ENCODE measurements at places on chromosomes 13 and 19.
A peak's percentile ranks its signal among the peaks of the same experiment; 100 is the strongest.

- DNase-seq: no peak
Measured at GRCh38 chr13:53206455-53206854, 177.8 kb downstream of the OLFM4 start.

DNA sequence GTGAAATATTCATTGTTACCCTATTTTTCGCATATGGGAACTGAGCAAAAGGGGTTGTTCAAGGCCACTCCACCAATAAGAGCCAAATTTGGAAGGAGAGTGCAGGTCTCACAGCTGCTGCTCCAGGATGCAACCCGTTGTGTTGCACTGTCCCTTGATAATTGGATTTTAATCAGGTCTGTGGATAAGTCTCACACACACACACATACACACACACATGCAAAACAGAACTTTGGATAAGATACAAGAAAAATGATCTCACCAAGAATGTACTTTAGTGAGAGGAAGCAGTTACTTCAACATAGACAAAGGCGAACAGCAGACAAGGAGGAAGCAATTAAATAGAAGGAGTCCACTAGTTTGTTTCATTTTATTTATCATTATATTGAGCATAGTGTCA lies 127.3 kb upstream of the EDNRB start:
- no peak for DNase-seq

GRCh38 chr13:48858122-48858902 lies 117.4 kb upstream of the FNDC3A start:
- DNase-seq: no peak

DNA sequence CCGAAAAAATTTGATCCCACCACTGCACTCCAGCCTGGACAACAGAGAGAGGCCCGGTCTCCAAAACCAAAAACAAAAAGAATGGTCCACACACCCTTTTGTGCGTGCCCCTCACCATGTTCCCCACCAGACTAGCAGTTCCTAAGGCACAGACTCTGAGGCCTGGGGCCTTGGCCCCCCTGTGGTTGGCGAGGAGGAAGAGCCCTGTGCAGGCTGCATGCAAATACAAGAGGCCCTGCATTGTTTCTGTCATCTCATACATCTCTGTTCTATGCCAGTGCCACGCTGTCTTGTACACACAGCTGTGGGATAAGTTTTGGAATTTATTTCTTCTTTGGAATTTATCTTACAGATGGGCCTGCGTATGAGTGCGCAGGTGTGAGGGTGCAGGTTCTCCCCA lies 4.7 kb upstream of the YJEFN3 start:
- no peak for DNase-seq

- no peak for DNase-seq
Measured at GRCh38 chr19:40588110-40588854, 11.6 kb downstream of the SHKBP1 start.

GRCh38 chr13:44651209-44651608 lies 75.1 kb upstream of the TSC22D1 start:
- no peak for DNase-seq

- no peak for DNase-seq
Measured at GRCh38 chr13:113612607-113613006, 28.1 kb downstream of the TFDP1 start.

GRCh38 chr13:59332966-59333365 lies 830.8 kb downstream of the DIAPH3 start:
- DNase-seq: no peak

DNA sequence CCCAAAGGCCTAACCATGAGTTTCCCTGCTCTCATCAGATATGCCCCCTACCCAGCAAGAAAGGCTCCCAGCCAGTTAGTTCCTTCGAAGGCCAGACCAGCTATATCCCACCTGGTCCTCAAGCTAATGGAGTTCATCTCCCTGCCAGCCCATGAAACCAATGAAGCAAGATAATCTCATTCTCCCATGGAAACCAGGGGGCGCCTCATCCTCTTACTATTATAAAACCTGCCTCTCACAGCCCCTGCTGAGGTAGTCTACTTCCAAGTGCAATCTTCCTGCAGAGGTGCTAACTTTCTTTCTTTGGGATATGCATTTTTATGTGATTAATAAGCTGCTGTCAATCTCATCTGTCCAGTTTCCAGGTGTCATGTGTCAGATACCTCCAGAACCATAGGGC lies 34.0 kb upstream of the ZNF573 start:
- DNase-seq: no peak

- no peak for DNase-seq
Measured at GRCh38 chr19:1856698-1857603, 6.4 kb downstream of the KLF16 start.

- DNase-seq: no peak
Measured at GRCh38 chr13:21427741-21428140, 31.4 kb downstream of the ZDHHC20 start.

DNA sequence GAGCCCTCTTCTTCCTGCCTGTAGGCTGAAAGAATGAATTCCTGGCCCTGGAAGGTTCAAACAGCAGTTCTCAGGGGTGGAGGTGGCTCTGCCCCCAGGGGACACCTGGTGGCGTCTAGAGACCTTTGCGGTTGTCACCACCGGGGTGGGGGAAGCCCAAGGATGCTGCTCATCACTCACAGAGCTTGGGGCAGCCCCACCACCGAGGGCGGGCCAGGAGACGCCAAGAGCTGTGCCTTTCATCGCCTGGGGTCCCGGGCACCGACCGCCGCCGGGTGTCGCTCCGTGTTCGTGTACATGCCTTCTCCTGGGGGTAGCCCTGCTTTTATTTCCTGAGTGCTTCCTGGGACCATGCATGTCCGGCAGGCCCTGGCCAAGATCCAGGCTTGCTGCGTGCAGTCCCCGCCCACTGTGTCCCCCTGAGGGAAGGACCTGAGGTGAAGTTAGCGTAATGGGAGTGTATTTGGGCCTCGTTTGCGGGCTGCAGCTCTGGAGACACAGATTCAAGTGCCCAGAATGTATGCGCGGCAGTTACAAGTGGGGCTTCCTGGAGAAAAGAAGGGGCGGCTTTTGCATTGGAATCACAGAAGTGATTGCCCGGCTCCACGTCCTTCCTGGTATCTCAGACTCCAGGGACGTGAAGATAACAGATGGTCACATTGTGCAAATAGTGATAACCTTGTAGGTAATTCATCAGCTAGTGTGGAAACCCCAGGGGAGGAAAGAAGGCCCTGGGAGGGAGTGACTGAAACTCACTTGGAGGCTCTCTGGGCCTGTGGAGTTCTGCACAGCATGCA lies 7.8 kb downstream of the DOT1L start:
- DNase-seq: no peak

- no peak for DNase-seq
Measured at GRCh38 chr13:30759748-30760147, 24.4 kb downstream of the ALOX5AP start.

DNA sequence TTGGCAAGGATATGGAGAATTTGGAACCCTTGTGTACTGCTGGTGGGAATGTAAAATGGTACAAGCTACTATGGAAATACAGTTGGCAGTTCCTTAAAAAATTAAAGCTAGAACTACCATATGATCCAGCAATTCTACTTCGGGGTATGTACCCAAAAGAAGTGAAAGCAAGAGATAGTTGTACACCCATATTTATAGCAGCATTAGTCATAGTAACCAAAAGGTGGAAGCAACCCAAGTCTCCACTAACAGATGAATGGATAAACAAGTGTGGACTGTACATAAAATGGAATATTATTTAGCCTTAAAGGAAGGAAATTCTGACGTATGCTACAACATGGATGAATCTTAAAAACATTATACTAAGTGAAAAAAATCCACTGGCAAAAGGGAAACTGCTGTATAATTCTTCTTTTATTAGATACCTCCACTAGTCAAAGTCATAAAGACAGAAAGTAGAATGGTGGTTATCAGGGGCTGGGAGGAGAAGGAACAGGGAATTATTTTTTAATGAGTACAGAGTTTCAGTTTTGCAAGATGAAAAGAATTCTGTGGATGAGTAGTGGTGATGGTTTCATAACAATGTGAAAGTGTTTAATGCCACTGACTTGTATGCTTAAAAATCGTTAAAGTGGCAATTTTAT lies 141.6 kb downstream of the RXFP2 start:
- DNase-seq: no peak

DNA sequence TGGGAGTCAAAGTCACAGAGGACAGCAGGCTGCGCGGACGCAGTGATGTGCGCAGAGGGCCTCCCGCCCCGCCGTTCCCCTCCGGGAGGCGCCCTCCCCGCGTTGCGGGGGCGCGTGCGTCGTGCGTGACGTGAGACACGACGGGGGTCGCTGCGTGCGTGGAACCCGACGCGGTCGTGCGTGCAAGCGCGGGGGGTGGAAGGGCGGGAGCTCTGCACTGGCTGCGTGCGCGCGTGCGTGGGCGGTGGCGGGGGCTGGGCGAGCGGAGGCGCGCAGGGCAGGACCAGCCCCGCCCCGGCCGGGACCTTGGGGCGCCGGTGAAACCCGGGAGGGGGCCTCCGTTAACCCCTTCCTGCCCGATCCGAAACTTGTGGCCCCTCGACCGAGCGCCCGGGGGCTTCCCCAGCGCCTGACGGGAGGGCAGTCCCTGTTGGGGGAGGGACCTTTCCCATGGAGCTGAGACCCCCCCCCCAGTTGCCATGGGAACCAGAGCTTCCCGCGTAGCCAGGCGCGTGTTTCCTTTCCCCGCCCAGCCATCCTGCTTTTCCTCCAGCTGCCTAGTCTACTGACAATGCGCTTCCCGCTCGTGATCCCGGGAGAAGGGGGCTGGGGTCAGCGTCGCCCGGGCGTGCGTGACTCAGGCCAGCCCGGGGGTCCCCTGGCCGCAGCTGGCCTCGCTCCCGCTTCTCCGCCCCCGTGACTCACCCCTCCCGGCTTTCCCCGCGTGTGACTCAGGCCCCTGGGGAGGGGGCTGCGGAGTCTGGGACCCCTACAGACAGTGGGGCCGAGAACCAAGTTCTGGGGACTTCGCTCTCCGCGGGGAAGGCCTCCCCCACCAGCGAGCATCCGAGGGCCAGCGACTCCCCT lies 7.3 kb upstream of the HOOK2 start:
- peak; percentile 52 for DNase-seq

- DNase-seq: no peak
Measured at GRCh38 chr13:38166116-38166515, 183.5 kb upstream of the UFM1 start.

- DNase-seq: no peak
Measured at GRCh38 chr13:40204246-40204645, 462.2 kb downstream of the FOXO1 start.

DNA sequence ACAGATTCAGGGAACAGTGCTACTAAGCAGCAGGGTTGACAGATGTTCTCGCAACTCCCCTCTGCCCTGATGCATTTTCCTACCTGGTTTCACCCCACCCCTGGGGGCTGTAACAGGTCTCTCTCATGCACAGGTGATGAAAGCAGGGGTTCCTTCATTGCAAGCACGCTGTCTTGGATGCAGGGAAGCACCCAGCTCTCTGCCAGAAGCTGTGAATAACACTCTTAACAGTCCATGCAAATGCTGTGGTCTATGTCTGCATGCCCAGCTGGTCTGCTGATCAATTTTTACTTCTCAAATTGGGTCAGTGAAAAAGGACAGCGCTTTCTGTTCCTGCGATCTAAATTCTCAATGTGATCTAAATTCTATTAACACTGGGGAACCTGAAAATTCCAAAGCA lies 246.3 kb upstream of the TSHZ3 start:
- DNase-seq: no peak

GRCh38 chr19:43224855-43225253 lies 19.4 kb upstream of the PSG4 start:
- DNase-seq: no peak

Measured in cerebellar nuclear complex (tissue), 1 donor.